ENCODE measurements at places on chromosomes 5 and 9.

DNA sequence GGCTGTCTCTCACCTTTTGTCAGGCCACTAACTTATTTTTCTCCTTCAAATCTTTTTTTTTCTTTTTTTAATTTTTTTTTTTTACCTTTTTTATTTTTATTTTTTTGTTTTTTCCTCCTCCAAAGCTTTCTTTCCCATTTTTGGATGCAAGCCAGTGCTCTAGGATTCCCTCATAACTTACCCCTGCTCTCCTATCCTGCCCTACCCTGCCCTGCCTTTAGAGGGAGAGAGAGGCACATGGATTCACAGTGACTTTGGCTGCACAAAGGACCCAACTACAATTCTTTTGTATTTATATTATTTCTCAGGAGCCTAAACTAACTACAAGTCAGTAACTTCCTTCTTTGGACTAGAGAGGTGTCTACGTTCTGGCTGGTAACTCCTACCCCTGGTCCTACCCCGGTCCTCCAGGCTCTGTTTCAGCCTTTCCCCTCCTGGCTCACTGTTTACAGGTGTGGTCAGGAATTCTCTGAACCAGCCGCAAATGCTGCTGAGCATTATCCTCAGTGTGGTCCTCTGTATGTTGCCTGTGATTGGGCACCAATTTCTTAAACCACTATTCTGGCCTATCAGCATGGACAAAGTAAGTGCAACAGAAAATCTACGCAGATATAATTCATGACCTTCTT, 8.4 kb upstream of the RUSC2 start:
- peak; percentile 60 for DNase-seq
- no peak overlapping the region for H3K4me3 ChIP-seq
- H3K4me1 ChIP-seq = no peaks in the 10 kb centered on the region
- no peaks in the 10 kb centered on the region for H3K36me3 ChIP-seq

DNA sequence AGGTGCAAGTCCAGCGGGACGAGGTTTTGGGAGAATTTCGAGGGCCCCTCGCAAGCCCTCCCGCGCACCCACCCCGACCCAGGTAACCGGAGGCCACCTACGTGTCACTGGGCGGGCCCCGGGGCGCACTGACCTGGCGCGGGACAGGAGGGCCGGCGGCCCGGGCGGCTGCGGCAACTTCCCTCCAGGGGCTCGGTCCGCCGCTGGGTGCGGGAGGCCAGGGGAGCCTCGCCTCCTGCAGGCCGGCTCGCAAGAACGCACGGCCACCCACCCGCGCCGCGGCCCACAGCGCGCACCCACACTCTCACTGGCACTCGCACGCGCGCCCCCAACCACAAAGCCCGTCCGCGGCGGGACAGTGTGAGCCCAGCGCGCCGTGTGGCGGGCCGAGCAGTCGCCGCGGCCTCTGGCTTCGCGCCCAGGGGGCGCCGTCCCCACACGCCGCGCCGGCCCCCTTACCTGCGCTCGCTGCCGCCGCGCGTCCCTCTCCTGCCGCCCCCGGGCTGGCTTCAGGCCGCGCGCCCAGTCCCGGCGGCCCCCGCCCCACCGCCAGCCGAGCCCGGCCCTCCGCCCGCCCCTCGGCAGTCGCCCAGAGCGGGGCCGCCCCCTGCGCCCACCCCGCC, 451 bp downstream of the LPAR1 start:
- no peaks in the 10 kb centered on the region for H3K36me3 ChIP-seq
- DNase-seq = peak; percentile 73
- peak overlapping the region; percentile 25 for H3K27ac ChIP-seq
- H3K27me3 ChIP-seq = no peaks in the 10 kb centered on the region
- peaks cover 17% of the 10 kb centered on the region for H3K4me1 ChIP-seq

GRCh38 chr9:617445-618085, 223.9 kb upstream of the DMRT1 start:
- DNase-seq = no peak
- no peaks in the 10 kb centered on the region for H3K27me3 ChIP-seq
- H3K27ac ChIP-seq = no peak overlapping the region
- H3K36me3 ChIP-seq = no peaks in the 10 kb centered on the region

- H3K36me3 ChIP-seq = no peaks in the 10 kb centered on the region
- H3K27me3 ChIP-seq = no peaks in the 10 kb centered on the region
- H3K4me3 ChIP-seq = peak overlapping the region; percentile 42
- H3K27ac ChIP-seq = peak overlapping the region; percentile 96
Measured at GRCh38 chr5:124662181-124662781, 84.2 kb downstream of the ZNF608 start.

Measured in SJCRH30 (cell line).